ENCODE measurements at places on chromosomes 11 and 22.

- no peak for DNase-seq
Measured at GRCh38 chr11:35791088-35791958, 128.7 kb downstream of the TRIM44 start.

DNA sequence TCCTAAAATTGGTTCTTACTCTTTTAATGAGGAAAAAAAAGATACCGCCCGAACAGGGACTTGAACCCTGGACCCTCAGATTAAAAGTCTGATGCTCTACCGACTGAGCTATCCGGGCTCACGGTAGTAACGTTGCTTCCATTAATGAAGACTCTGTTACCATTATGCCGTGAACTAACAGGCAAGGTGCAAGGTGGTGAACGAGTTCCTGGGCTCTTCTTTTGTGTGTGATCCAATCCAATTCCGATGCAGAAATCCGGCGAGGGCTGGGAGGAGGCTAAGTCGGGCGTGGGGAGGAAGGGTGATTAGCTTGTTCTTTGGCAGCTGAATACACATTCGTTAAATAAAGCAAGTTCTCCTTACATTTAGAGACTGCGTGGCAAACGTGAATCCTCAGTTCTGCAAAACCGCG is 49.0 kb downstream of the OR4D9 start:
- DNase-seq: peak; percentile 80

GRCh38 chr11:122202161-122202950 is 86.3 kb upstream of the BLID start:
- DNase-seq: no peak

- DNase-seq: no peak
Measured at GRCh38 chr22:39943337-39943736, 16.9 kb upstream of the TMA7B start.

DNA sequence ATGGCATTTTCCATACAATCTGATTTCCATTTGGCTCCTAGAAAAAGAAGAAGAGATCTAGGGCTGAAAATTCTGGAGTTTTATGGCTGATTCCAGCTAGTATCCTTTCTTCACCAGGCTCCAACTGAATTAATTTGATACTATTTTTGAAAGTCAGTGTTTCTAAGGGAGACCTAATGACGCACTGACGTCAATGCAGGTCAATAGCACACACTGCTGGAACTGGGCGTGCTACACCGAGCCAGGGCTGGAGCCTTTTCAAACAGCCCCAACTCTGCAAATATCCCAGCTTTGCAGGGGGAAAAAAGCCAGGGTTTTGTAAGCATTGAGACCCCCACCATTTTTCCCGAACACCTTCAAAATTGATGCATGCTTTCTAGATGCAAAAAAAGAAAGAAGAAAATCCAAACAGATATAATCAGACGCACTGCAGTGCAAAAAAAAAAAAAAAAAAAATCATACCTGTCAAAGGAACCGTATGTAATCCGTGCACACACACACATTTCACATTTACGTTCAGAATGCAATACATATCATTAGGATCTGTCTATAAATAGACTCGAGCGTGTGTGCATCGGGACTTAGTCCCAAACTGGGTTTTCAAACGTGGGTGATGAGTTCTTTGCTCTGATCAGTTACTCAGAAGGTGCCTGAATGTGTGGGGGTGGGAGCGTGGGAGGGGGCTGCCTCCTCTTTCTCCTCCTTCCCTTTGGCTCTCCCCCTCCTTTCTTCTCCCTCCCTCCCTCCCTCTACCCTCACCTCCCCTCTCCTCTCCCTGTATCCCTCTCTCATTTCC is 124.5 kb upstream of the HSD17B12 start:
- DNase-seq: no peak

DNA sequence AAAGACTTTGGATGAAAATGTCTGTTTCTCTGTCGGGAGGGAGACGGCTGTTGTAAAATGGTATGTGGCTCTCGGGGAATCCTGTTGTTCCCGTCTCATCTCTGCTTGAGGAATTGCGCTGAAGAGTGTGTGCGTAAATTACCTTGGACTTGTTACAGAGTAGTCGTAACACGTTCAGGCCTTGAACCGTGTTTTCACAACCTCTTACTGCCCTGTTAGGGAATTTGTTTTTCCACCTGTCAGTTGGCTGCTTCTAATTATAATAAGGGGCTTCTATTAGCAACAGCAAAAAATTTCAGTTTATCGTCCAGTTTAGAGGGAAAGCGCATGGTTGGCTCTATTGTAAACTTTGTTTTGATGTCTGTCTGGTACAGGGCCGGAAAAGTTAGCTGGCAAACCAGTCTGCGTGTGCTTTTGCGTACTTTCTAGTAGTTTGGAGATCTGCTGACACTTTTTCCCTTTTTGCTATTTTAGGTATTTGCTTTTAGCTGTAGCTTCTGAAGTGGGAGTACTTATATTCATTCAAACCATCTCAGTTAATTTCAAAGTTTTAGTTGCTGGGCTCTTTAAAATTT is 1.5 kb downstream of the HIPK3 start:
- peak; percentile 17 for DNase-seq

GRCh38 chr11:129972611-129973010 is 30.0 kb downstream of the PRDM10 start:
- no peak for DNase-seq

- no peak for DNase-seq
Measured at GRCh38 chr11:94130298-94131046, 1.8 kb downstream of the PANX1 start.

DNA sequence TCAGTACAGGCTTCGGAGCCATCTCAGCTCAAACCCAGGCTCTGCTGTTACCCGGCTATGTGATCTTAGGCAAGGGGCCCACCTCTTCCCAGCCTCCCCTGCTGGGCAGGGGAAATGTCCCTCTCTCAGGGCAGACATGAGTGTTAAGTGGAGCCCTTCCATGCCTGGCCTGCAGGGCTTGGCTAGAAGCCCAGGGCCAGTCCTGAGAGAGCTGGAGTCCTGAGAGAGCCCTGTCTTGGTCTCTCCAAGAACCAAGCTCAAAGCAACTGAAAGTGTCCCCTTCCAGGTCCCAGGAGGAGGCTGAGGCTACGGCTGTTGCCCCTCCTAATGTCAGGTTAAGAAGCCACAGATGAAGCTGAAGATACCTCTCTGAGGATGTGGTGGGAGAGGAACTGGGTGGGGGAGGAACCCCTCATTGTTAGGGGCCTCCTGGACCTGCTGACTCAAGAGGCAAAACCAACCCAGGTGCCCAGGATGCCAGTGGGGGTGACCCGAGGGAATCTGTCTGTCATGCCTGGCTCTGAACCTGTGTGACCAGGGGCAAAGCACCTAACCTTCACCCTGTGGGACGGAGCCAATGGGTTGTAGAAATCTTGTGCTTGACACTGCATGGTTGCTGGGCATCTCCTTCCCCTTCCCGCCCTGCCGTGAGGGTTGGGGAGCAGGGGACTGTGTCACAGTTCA is 4.2 kb downstream of the ZP1 start:
- DNase-seq: no peak

DNA sequence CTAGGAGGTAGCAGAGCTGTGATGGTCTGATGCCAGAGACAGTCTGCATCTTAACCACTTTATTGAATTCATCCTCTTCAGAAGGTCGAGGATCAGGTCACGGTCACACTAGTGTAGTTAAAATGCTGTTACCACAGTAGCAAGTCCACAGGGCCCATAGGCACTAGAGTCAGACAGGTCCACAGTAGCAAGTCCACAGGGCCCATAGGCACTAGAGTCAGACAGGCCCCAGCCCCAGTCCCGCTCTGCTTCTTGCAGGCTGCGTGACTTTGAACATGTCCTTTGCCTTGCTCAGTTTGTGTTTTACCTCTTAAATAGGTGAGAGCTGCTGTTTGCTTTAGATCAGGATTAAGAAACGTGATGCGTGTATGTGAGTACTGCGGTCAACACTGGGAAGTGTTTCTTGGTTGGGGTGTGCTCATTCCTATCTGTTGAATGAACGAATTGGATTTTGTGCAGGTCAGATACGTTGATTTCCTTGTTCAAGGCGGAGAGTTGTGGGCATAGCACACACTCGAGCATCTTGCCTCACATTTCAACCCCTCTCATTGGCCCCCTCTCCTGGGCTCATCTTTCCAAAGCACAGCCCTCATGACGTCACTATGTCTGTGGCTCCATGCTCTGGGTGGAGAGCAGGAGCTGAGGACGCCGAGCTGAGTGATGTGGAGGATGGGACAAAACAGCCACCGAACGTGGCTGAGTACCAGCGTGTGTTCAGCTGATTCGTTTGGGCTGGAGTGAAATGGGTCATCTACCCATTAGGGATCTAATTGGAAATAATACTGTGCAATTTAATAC is 191.7 kb downstream of the TBC1D22A start:
- no peak for DNase-seq

GRCh38 chr11:68673991-68674390 is 10.4 kb upstream of the GAL start:
- no peak for DNase-seq

DNA sequence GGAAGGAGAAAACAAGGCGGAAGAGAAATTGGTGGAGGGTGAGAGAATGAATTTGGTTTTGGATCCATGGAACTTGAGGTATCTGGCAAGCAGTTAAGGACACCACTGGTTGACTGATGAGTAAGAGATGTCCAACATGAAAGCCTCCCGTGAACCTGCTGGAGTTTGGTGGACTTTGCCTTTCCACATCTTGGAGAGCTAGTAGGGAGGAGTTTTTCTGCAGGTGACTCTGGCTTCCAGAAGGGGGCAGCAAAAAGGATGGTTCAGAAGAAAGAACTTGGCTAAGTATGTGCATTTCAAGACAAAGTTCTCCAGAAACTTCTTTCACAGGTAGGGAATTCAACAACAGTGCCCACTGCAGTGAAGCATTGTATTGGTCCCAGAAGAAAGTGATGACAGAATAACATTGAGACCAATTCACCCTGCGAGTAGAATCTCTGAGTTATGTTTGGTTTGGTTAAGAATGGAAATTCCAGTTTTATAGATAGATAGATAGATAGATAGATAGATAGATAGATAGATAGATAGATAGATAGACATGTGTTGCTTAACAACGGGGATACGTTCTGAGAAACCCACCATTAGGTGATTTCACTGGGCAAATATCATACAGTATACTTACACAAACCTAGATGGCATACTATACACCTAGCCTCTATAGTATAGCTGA is 28.5 kb downstream of the DCDC1 start:
- DNase-seq: peak; percentile 39

DNA sequence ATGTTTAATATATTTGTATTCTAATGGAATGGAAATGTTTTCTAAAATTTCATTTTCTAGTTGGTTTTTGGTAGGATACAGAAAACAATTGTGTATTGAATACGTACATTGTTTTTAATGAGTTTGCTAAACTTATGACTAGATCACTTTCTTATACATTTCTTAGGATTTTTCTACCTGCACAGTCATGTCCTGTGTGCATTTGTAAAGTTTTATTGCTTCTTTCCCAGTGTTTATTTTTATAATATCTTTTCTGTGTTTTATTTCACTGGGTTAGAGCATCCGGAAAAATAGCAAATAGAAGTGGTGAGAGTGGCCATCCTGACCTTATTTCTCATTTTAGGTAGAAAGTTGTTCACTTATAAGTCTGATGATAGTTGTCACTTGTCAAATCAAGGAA is 103.6 kb downstream of the TMEM135 start:
- no peak for DNase-seq

DNA sequence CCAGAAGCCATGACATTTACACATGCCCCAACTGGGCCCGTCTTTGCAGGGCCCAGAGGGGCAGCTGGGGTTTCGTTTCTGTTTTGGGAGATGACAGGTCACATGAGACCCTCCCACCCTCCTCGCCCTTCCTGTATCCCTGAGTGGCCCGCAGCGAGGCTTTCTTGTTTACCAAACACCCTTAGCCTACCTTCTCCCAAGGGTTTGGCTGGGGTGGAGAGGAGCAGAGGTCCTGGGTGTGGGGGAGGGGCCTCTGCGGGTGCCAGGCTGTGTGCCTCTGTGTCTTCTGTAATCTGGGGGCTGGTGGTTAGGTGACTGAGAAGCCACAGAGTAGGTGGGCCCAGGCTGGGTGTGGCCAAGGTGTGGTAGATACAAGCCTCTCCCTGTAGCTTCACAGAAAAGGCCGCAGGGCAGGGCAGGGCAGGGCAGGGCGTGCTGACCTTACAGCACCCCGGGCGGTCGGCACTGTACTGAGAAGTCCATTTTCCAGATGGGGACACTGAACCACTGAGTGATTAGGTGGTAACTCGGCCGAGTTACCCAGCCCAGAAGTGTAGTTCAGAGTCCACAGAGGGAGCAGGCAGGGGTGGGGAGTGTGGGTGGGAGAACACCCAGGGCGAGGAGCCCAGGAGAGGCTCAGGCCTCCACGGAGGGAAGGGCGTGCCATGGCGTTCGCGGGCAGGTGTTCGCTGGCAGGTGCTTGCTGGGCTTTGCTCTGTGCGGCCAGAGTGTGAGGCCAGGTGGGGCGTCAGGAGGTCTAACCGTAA is 8.7 kb downstream of the PRR5 start:
- no peak for DNase-seq

DNA sequence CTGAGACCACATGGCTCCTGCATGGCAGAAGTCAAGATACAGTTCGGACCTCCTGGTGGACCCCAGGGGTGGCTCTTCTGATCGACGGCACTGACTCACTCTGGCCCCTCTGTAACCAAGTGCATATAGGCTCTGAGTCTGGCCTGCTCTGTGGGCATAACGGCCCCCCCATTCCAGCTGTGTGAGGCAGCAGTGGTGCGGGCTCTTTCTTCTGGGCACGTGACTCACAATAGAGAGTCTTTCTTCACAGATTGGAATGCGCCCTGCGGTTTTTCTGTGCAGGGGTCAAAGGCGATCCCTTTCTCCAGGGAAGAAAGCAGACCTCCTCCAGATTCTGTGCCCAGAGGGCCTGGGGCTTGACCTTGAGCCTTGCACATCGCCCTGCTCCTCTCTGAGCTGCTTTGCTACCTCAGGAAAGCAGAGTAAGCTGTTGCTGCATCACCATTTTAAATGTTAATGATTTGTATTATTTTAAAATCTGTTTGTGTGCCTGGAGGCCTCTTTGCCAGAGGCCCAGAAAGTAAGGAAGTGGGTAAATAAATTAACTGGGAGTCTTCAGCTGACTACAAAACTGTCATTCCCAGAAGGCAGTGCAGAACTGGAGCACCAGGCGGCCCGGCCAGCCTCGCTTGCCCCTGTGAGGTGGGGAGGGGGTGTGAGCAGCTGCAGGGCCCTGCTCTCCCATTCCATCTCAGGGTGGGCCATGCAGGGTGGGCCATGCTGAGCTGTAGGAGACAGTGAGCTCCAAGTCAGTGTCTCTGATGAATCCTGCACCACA is 199.0 kb downstream of the GRIK4 start:
- DNase-seq: peak; percentile 36

- no peak for DNase-seq
Measured at GRCh38 chr11:86184728-86185380, 59.7 kb upstream of the EED start.

DNA sequence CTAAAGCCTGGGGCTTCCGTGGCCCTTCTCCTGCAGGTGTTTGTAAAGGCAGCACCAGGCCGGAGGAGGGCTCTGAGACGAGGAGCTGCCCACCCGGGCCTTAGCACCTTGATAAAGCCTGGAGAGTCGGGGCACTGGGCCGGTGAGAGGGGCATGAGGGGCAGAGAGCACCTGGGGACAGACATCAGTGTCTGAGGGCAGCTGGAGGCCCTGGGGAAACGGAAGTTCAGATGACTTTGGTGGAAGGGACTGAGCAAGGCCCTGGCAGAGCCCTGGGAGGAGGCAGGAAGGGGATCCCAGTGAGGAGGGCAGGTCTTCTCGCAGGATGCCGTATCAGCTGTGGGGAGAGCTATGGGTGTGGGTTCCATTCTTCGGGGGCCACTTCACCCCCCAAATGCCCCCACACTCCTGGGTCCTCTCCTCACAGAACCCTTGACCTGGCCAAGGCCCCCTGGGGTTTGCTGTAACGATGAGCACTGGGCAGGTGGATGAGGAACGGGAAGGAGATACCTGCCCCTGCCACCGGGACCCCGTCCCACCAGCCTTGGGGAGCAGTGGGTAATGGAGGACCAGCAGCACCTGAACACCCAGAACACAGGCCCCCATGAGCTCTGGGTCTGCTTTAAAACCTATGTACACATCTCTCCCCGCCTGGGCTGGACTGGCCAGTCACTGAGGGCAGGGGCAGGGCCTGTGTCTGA is 7.4 kb downstream of the C1QTNF6 start:
- no peak for DNase-seq
